ENCODE measurements at places on chromosomes 2 and 18. TPM values are rescaled to one million over a fixed set of nuclear protein-coding genes. Genes with fewer than 3 reads are reported as not detected.

- DNase-seq, result no peak
Observed at GRCh38 chr2:217905896-217906295, 96.9 kb downstream of the TNS1 start.

- no peak for DNase-seq
Observed at GRCh38 chr2:5940596-5941535, 248.7 kb downstream of the SOX11 start.

The CYRIA gene
- total RNA-seq, result 3.5 TPM

The UGT1A3 gene
- total RNA-seq, result 2.7 TPM

The ANXA4 gene
- 228 TPM for total RNA-seq
